Gastroesophageal sphincter (tissue), 4 donors: ENCODE measurements at places on chromosomes 7 and 10.

DNA sequence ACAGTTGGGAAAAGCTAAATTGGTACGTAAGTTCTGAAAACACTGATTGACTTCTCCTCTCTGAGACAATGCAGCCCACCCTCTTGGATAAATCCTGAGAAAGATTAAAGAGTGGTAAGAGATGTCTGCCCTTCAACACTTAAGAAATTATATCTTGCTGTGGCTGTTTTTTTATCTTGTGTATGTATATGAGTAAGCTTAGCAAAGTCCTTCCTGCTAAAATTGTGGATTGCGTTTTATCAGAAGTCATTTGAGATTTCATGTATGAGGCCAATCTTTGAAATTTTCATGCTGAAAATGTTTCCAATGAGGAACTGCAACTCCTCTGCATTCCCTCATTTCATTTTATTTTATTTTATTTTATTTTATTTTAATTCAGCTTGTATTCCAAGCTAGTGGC, 106.2 kb upstream of the INHBA start:
- ATAC-seq = no peak

- no peak for ATAC-seq
These were observed 142.0 kb upstream of the NPY start for GRCh38 chr7:24141874-24142509.

GRCh38 chr10:90847436-90847835, 10.4 kb downstream of the HTR7 start:
- no peak for ATAC-seq

GRCh38 chr10:47337310-47337709, 10.9 kb upstream of the RBP3 start:
- ATAC-seq = no peak

DNA sequence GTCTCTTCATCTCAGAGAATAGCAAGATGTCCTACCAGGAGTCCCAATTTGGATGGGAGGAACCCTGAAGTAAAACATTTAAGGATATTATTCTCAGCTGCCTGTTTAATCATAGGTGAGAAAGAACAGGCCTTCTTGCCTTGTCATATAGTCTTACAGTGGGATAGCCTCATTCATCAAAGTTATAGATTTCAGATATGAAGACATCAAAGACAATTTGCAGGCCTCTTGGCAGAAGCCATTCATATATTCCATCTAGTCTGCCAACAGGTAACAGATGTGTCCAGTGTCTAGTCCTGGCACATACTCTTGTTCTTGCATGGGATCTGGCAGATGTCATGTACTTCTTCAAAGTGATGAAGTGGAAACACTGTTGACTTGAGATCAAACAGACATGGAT, 601.3 kb upstream of the GHITM start:
- no peak for ATAC-seq

- ATAC-seq = no peak
These were observed 1.4 kb downstream of the RPS24 start for GRCh38 chr10:78035025-78035424.

GRCh38 chr7:27866256-27866655, 126.3 kb downstream of the TAX1BP1 start:
- no peak for ATAC-seq

DNA sequence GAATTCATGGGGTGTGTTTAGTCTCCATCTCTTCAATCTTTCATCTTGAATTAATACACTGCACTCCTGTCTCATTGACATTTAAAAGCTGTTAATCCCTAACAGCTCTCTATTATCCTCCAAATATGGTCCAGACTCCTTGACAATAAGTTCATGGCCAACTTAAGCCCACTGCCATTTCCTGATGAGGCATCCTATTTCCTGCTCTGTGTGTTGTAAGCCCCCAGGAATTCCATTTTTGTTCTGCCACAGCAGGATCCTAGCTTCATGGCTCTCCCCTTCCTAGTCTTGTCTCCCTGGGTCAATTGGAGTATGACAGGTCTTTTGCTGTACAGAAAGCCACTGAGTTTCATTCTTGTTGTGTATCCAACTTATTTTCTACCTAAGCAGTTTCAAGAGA, 218.8 kb downstream of the OTUD1 start:
- no peak for ATAC-seq

- ATAC-seq = no peak
These were observed 9.0 kb downstream of the MRPL43 start for GRCh38 chr10:100978121-100978900.

GRCh38 chr10:68330852-68331454, 911 bp upstream of the HNRNPH3 start:
- ATAC-seq = no peak

DNA sequence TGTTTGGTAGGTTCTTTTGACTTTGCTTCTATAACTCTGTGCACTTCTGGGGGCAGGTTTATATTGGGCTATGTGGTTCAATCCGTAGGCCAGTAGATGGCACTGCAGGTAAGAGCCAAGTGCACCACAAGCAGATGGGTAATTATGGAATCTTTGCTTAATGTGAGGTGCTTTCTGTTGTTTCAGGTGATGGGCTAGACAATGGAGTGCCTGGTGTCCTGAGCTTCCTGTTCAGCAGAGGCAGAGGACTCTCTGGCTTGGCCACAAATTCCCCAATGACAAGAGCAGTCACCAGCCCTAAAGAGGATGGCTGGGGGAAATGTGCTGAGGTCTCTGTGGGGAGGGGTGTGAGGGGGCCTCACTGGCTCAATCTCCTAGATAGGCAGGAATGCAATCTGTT, 455.0 kb downstream of the CCSER2 start:
- ATAC-seq = no peak

- no peak for ATAC-seq
These were observed 24.9 kb downstream of the ZNF783 start for GRCh38 chr7:149286811-149287400.
